Left renal cortex interstitium (tissue), 4 donors: ENCODE measurements at places on chromosomes 1 and 21.
A peak's percentile ranks its signal among the peaks of the same experiment; 100 is the strongest.

GRCh38 chr21:25689226-25689625, 45.5 kb downstream of the ATP5PF start:
- DNase-seq: no peak

DNA sequence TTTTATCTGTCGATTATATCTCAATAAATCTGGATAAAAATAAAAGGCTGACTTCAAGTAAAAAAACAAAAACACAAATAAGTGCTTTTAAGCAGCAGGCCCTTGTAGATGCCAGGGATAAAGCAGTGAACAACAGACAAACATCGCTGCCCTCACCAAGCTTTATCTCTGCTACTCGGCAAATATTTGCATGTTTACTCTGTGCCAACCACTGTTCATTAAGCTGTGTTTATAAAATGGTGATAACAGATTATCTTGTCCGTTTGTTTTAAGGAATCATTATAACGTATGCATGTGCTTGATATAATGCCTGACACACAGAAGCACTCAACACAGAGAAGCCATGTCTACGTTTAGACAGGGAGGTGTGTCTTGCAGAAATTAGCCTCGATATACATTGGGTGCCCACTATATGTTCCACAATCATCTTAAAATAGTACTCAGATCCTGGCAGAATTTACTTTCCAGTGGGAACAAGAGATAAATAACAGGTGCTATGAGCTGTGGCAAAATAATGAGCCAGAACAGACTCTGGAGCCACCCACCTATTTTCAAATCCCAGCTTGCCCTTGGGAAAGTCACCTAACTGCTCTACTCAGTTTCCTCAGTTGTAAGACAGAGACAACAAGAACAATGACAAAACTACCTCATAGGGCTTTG, 47.2 kb downstream of the TRIT1 start:
- no peak for DNase-seq

GRCh38 chr21:44816761-44817505, 929 bp downstream of the SUMO3 start:
- DNase-seq: no peak

GRCh38 chr1:57591842-57592241, 168.0 kb upstream of the DAB1 start:
- DNase-seq: no peak

GRCh38 chr1:172885971-172886370, 164.8 kb downstream of the TNFSF18 start:
- no peak for DNase-seq

- DNase-seq: peak; percentile 61
Measured at GRCh38 chr1:204446413-204447111, 34.9 kb upstream of the PPP1R15B start.
